Hepatocyte (in vitro differentiated cells): ENCODE measurements at places on chromosomes 2 and 18.

DNA sequence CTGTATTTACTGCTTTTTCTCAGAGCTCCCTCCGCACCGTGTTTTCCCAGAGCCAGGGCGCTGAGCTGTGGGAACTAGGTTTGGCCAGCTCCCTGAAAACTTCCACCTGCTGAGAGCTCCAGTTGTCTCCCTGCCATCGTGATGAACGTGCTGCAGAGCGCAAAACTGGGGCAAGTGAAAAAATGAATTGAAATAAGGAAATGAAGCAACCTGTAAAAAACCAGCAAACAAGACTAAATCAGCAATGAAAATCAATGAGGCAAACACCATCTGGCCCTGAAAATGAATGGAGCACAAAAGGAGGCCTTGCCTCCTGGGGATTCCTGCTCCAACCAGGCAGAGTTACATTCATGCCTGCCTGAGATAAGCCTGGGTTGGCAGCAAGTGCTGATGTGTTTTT, 129.9 kb downstream of the MARCHF4 start:
- DNase-seq, result no peak

DNA sequence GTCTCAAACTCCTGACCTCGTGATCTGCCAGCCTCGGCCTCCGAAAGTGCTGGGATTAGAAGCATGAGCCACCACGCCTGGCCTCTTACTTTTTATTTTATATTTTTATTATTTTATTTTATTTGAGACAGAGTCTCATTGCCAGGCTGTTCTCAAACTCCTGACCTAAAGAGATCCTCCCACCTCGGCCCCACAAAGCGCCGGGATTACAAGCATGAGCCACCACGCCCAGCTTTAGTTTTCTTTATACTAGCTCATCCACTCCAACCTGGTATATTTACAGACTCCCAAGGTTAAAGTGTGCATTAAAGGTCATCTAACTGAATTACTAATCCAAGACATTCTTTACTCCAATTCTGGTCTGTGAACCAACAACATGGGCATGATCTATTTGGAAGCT, 26.8 kb downstream of the ATAD2B start:
- no peak for DNase-seq

DNA sequence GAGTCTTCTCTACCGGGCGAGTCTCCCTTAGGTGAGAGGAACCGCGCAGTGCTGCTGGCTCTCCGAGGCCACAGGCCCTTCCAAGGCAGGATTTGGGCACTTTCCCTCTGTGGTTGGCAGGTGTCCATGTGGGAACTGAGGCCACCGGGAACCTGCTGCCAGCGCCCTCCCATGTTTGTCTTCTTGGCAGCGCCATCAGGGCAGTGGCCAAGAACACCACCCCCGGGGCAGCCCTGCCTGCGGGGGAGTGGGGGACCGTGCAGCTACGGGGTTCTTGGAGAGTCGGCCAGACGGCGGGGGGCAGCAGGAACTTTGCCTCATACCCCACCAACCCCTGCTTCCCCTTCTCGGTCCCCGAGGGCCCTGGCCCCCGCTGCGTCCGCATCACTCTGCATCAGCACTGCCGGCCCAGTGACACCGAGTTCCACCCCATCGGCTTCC, 10.0 kb downstream of the CAPN10 start:
- DNase-seq, result no peak

- no peak for DNase-seq
These were observed 4.3 kb upstream of the GPR45 start for GRCh38 chr2:105237045-105237765.

DNA sequence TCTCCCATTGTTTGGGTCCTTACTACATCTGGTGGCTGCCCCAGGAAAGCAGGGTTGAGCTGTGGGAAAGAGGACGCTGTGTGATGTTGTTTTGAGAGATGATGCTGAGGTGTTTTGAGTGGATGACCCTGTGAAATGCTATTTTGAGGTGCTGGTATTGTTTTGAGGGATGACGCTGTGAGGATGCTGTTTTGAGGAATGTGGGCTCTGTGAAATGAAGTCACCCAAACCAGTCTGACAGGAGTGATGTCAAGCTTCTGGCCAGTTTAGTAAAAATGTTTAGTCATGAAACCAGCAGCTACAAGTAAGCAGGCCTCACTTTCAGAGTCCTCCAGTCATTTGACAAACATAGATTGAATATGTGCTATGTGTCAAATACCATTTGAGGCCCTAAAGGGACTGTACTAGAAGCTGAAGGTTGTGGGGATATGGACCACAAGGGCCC, 16.1 kb upstream of the PUM2 start:
- DNase-seq, result no peak
